ENCODE measurements at places on chromosomes 7 and 10. TPM values are rescaled to one million over a fixed set of nuclear protein-coding genes. Genes with fewer than 3 reads are reported as not detected.

DNA sequence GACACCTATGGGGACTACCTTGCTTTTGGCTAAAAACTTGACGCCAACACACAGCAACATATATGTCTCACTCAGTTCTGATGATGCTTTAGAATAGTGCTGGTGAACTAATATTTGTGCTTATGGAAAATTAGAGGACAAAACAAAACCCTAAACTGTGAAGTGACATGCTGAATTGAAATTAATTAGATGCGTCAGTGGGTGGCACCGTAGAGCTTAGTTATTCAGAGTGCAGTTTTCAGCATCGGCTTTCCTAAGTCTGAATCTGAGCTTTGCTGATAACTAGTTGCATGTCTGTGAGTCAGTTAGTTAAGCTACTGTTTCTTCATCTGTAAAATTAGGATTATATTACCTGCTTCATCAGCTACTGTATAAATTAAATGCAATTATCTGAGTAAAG lies 245.0 kb upstream of the SORCS1 start:
- H3K4me1 ChIP-seq: no peaks in the 10 kb centered on the region
- DNase-seq: no peak
- H3K27ac ChIP-seq: no peak overlapping the region
- H3K4me3 ChIP-seq: no peak overlapping the region
- H3K27me3 ChIP-seq: no peaks in the 10 kb centered on the region

- H3K36me3 ChIP-seq: no peaks in the 10 kb centered on the region
- H3K4me1 ChIP-seq: no peaks in the 10 kb centered on the region
- no peak overlapping the region for H3K27ac ChIP-seq
- H3K27me3 ChIP-seq: no peaks in the 10 kb centered on the region
- no peak overlapping the region for H3K4me3 ChIP-seq
- no peak for DNase-seq
Observed at GRCh38 chr7:28677668-28678067, 265.4 kb downstream of the CREB5 start.

DNA sequence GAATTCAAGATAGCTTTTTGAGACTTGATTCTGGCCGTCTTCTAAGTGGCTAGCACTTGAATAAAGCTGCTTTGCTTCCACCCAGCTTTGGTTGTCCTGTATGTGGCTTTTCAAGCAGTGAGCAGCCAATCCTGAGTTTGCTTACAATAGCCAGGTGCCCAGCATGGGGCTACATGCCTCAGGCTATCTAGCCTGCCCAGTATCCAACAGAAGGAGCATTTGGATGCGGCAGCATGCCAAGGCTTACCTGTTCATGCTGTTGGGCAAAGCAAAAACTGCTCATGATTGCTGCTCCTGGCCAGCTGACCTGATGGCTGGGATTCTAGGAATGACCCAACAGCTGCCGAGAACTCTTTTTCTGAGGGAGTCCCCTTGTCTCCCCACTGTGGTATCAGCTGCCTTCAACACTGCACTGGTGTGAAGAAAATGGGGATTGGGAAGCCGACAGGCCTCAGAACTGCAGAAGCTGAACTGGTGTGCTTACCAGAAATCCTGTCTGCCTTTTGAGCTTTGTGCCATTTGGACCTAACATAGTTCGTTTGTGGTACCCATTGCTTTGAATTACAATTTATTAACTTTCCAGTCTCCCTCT lies 618.9 kb upstream of the IGFBP3 start:
- no peaks in the 10 kb centered on the region for H3K27me3 ChIP-seq
- DNase-seq: no peak
- no peak overlapping the region for H3K4me3 ChIP-seq
- no peaks in the 10 kb centered on the region for H3K4me1 ChIP-seq

- H3K4me3 ChIP-seq: no peak overlapping the region
- H3K27ac ChIP-seq: no peak overlapping the region
- no peaks in the 10 kb centered on the region for H3K27me3 ChIP-seq
- DNase-seq: no peak
- H3K36me3 ChIP-seq: no peaks in the 10 kb centered on the region
Observed at GRCh38 chr7:131203291-131203976, 124.2 kb upstream of the MKLN1 start.

DNA sequence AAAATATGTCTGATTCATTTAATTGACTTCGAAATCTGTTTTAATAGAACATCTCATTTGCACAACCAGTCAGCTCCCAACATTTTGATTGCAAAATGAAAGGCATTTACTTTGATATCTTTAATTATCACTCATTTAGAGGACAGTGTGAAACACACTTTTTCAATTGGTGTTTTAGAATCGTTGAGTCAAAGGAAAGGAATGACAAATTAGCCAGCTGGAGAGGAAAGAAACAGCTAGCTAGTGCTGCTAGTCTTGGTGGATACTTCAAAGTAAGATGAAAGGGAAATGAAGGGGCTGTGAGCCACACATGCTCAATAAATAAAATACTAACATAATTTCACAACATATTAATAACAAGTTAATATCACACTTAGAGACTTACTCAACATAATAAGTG lies 570.2 kb downstream of the PHTF2 start:
- DNase-seq: no peak
- no peaks in the 10 kb centered on the region for H3K4me1 ChIP-seq
- no peak overlapping the region for H3K27ac ChIP-seq
- H3K4me3 ChIP-seq: no peak overlapping the region

DNA sequence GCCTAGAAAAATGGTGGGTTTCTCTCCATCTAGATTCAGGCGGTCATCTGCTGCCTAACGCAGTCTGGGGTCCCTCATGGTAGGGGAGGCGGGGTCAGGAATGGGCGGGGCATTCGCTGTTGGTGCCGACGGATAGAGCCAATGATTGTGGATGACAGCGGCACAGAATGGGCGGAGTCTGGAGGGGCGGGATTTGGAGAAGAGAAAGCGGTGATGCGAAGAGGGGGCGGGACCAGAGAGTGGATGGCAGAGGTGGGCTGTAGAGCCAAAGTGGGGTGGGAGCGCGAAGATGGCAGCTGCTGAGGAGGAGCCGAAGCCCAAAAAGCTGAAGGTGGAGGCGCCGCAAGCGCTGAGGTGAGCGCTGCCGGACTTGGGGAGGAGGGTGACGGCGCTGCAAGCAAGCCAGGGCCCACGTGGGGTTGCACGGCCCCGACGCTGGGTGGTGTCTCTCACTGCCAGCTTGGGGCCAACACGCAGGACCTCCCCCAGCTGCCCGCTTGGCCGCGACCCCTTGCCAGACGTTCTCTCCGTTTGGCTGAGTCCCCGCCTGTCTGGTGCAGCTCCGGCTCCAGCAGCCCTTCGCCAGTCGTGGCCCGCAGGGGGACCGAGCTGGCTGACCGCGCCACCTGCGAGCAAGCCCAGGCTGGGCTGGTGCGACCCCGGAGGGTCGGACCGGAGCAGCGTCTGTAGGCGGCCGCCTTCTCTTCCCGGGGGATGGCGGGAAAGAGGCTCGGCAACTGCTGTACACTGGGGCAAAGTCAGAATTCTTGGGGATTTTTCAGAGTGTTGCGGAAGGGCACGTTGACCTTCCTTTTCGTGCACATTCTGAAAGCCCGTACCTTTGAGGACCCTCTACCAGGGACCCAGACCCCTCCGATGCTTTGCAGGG lies at the start of gene ADK:
Gene ADK (plus strand): TSS at position 232 of the 889 bp plus-strand sequence. CDS start 58 bp downstream, at position 290.
- peak within 1 kb of the TSS; percentile 88 for H3K4me3 ChIP-seq
- no peaks in the 10 kb centered on the region for H3K4me1 ChIP-seq
- peak; percentile 99 for DNase-seq
- no peaks in the 10 kb centered on the region for H3K27me3 ChIP-seq

GRCh38 chr7:139567647-139568345 lies 44.3 kb downstream of the CLEC2L start:
- H3K27ac ChIP-seq: no peak overlapping the region
- H3K4me1 ChIP-seq: no peaks in the 10 kb centered on the region
- peaks cover 22% of the 10 kb centered on the region for H3K36me3 ChIP-seq
- no peak overlapping the region for H3K4me3 ChIP-seq
- H3K27me3 ChIP-seq: no peaks in the 10 kb centered on the region
- DNase-seq: no peak

- DNase-seq: no peak
- no peak overlapping the region for H3K4me3 ChIP-seq
- H3K36me3 ChIP-seq: no peaks in the 10 kb centered on the region
- H3K27ac ChIP-seq: no peak overlapping the region
- no peaks in the 10 kb centered on the region for H3K27me3 ChIP-seq
- no peaks in the 10 kb centered on the region for H3K4me1 ChIP-seq
Observed at GRCh38 chr10:5206799-5207198, 10.2 kb downstream of the AKR1C4 start.

- no peaks in the 10 kb centered on the region for H3K27me3 ChIP-seq
- no peaks in the 10 kb centered on the region for H3K4me1 ChIP-seq
- no peak overlapping the region for H3K27ac ChIP-seq
- DNase-seq: no peak
- H3K36me3 ChIP-seq: no peaks in the 10 kb centered on the region
- no peak overlapping the region for H3K4me3 ChIP-seq
Observed at GRCh38 chr10:33935350-33935749, 600.9 kb upstream of the NRP1 start.

- no peaks in the 10 kb centered on the region for H3K36me3 ChIP-seq
- no peak overlapping the region for H3K27ac ChIP-seq
- DNase-seq: no peak
- H3K4me1 ChIP-seq: no peaks in the 10 kb centered on the region
Observed at GRCh38 chr10:4581929-4582328, 244.1 kb upstream of the AKR1E2 start.

DNA sequence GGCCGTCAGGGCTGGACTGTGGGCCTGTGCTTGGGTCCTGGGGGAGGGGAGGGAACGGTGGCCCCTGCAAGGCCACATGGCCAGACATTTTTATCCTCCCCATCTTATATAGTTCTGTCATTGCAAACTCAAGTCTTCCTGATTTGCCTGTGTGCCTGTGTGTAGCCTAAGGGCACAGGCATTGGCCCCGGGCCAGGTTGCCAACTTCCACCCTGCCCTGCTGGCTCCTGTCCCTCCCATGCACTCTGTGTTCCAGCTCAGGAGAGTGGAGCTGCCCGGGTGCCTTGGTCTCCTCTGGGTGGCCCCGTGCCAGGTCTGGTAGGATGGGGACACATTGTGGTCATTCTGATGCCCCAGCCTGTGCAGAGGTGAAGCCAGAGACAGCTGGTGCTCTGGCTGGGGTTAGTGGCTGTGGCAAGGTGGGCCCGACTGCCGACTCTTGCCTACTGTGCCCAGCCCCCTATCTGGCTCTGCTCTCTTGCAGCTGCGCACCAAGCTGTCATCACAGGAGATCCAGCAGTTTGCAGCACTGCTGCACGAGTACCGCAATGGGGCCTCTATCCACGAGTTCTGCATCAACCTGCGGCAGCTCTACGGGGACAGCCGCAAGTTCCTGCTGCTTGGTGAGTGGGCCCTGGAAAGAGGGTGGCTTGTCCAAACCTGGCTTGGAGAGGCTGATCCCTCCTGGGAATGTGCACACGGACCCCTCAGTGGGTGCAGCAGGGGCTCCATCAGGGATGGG lies 14.8 kb downstream of the NACAD start:
- no peak overlapping the region for H3K27ac ChIP-seq
- H3K4me1 ChIP-seq: no peaks in the 10 kb centered on the region
- H3K4me3 ChIP-seq: no peak overlapping the region
- DNase-seq: no peak

The EEPD1 gene
- total RNA-seq: 5.9 TPM

- no peaks in the 10 kb centered on the region for H3K27me3 ChIP-seq
- peak overlapping the region; percentile 44 for H3K27ac ChIP-seq
- no peaks in the 10 kb centered on the region for H3K36me3 ChIP-seq
- H3K4me3 ChIP-seq: no peak overlapping the region
- DNase-seq: no peak
- peaks cover 20% of the 10 kb centered on the region for H3K4me1 ChIP-seq
Observed at GRCh38 chr7:116339564-116339963, 129.2 kb downstream of the TES start.

- no peaks in the 10 kb centered on the region for H3K36me3 ChIP-seq
- H3K27me3 ChIP-seq: no peaks in the 10 kb centered on the region
- no peaks in the 10 kb centered on the region for H3K4me1 ChIP-seq
Observed at GRCh38 chr7:25664593-25664992, 436.3 kb upstream of the NPVF start.

The LBX1 gene
- not detected for total RNA-seq

The CTNNA3 gene
- 1.4 TPM for total RNA-seq

The VWDE gene
- not detected for total RNA-seq

The TMEM130 gene
- total RNA-seq: not detected

The ETV1 gene
- 7.6 TPM for total RNA-seq

DNA sequence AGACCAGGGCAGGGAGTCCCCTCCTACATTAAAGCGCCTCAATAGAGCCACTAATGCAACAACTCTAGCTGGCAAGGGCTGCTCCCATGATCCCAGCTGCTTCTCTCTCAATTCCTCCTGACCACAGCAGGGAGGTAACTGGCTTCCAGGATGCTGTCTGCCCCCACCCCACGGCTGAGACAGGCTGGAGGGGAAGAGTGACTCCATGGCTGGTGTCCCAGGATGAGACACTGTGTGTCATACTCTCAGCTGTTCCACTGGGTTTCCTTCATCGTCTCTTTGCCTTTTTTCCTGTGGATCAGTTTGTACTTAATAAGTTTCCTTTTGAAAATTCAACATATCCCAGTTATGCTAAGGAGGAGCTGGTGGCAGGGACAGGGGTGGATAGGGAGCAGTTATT lies 27.7 kb upstream of the MYH16 start:
- no peak for DNase-seq
- no peaks in the 10 kb centered on the region for H3K4me1 ChIP-seq
- no peak overlapping the region for H3K27ac ChIP-seq
- H3K4me3 ChIP-seq: no peak overlapping the region
- no peaks in the 10 kb centered on the region for H3K36me3 ChIP-seq

- H3K27ac ChIP-seq: no peak overlapping the region
- DNase-seq: no peak
- H3K27me3 ChIP-seq: no peaks in the 10 kb centered on the region
- no peaks in the 10 kb centered on the region for H3K36me3 ChIP-seq
- H3K4me3 ChIP-seq: no peak overlapping the region
Observed at GRCh38 chr7:84042110-84042539, 152.5 kb downstream of the SEMA3A start.

GRCh38 chr7:100128637-100128963 lies 1.8 kb downstream of the MBLAC1 start:
- no peak for DNase-seq
- no peaks in the 10 kb centered on the region for H3K4me1 ChIP-seq
- H3K4me3 ChIP-seq: no peak overlapping the region
- no peak overlapping the region for H3K27ac ChIP-seq
- H3K36me3 ChIP-seq: no peaks in the 10 kb centered on the region

The CYP2C18 gene
- total RNA-seq: 77.5 TPM

DNA sequence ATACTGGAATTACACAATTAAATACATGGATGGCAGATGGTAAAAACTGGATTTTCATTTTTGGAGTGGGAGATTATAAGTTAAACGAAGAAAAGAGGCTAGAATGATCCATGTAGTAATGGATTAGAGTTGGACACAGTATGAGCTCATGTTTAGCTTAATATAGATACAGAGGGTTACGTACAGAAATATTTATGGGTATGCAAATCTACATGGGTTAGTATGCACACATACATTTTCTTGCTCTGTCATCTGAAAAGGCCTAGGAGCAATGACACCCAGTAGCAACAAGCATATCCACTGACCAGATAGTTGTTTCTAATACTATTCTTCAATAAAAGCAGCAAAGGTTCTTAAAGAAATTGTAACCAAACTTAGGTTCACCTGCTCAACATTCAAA lies 366.4 kb downstream of the SEMA3D start:
- no peak for DNase-seq
- H3K27ac ChIP-seq: no peak overlapping the region
- no peak overlapping the region for H3K4me3 ChIP-seq
- no peaks in the 10 kb centered on the region for H3K4me1 ChIP-seq
- H3K27me3 ChIP-seq: no peaks in the 10 kb centered on the region
